Activated naive CD4-positive, alpha-beta T cell treated with anti-CD3 and anti-CD28 coated beads, Interleukin-2, amount 50 U/mL, for 72 hours (primary cell): ENCODE measurements at places on chromosomes 5 and 9. TPM values are rescaled to one million over a fixed set of nuclear protein-coding genes. Genes with fewer than 3 reads are reported as not detected.

The TEK gene
- total RNA-seq = not detected

The MLANA gene
- total RNA-seq = not detected

The EPB41L4A gene
- total RNA-seq = 0.27 TPM

- no peak for DNase-seq
Measured at GRCh38 chr5:62791059-62791458, 212.4 kb downstream of the LRRC70 start.

- DNase-seq = no peak
Measured at GRCh38 chr5:37812365-37812764, 27.5 kb downstream of the GDNF start.

GRCh38 chr9:34887841-34888240 is 70.2 kb upstream of the PHF24 start:
- DNase-seq = no peak

- no peak for DNase-seq
Measured at GRCh38 chr5:138110266-138110963, 26.6 kb downstream of the WNT8A start.
